ENCODE measurements at places on chromosomes 16 and 17.

- DNase-seq, result no peak
Measured at GRCh38 chr17:58210922-58211321, 8.1 kb downstream of the MKS1 start.

- no peak for DNase-seq
Measured at GRCh38 chr17:42571435-42572225, 4.7 kb downstream of the MLX start.

- DNase-seq, result no peak
Measured at GRCh38 chr17:74485022-74485743, 18.7 kb downstream of the CD300A start.

DNA sequence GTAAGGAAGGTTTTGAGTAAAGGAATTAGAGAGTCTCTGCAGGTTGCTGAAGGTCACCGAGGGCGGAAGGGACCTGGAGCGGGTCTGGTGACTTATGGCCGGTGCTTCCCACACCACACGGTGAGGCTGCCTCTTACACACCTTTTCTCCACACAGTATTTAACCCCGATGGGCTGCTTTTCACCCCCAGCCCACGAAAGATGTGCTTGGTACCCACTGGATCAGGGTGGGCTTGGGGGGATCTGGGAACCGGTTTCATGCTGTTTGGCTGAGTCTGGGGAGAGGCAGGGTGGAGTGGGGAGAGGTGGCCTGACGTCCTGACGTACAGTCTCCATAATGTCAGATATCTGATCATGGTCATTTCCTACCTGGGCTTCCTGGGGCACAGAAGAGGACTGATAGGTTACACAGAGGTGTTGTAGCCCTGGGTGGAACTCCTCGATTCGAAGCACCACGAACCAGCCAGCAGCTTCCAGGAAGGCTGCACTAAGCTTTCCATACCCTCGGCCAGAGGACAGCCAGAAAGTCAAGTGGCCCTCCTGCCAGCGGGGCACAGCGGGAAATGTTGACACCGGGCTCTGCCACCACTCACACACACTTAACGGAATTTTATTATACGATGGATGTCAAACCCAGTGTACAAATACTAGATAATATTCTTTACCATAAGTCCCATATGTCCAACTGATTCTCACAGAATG, 34.0 kb downstream of the OR1D5 start:
- no peak for DNase-seq

DNA sequence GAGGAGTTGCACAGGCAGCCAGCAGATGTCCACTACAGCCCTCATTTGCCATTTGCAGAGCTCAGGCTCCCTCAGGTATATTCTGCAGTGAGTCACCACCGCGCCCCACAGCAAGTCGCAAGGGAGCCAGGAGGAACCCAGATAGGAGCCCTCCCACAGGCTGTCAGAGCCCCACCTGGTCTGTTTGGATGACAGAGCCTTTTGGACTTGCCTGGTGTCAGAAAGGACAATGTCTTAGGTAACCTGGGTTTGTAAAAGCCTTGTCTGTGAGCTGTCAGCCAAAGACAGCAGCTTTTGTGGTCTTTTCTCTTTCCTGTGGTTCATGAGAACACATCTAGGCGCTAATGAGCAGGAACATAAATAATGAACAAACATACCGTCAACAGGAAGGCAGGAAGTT, 70.9 kb downstream of the GNAO1 start:
- no peak for DNase-seq

- peak; percentile 61 for DNase-seq
Measured at GRCh38 chr16:11254913-11255736, 879 bp downstream of the SOCS1 start.

- DNase-seq, result no peak
Measured at GRCh38 chr16:35732046-35732810, 2272.8 kb downstream of the TP53TG3F start.

GRCh38 chr16:4381935-4382794, 10.5 kb downstream of the VASN start:
- no peak for DNase-seq

DNA sequence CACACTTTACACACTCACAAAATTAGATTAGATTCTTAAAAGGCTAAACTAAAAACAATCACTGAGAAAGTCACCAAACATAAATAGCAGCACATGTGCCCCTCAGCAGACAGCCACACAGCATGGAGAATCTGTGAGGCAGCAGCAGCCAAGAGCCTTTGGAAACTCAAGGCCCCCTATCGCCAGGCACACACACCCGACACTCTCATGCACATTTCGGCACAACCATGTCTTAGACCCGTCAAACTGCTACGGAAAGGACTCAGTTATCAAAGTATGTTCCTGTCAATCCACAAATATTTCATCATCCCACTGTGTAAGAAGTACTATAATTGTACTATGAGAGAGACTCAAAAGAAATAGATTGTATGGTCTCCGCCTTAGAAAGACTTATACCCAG, 20.9 kb downstream of the UBE2O start:
- DNase-seq, result peak; percentile 9

DNA sequence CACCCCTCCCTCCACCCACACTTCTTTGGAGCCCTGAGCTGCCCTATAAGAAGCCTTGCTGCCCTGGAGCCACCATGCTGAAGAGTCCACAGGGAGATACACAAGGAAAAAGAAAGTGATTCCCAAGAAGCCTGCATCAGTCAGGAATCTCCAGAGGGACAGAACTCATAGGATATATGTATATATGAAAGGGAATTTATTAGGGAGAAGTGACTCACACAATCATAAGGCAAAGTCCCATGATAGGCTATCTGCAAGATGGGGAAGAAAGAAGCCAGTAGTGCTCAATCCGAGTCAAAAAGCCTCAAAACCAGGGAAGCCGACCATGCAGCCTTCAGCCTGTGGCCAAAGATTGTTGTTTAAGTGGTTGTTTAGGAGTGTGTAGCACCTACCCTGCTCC, 87.9 kb downstream of the TMEM114 start:
- no peak for DNase-seq

GRCh38 chr17:14331982-14332298, 31.1 kb downstream of the HS3ST3B1 start:
- DNase-seq, result no peak

- no peak for DNase-seq
Measured at GRCh38 chr17:72576289-72576759, 455.5 kb downstream of the SOX9 start.

DNA sequence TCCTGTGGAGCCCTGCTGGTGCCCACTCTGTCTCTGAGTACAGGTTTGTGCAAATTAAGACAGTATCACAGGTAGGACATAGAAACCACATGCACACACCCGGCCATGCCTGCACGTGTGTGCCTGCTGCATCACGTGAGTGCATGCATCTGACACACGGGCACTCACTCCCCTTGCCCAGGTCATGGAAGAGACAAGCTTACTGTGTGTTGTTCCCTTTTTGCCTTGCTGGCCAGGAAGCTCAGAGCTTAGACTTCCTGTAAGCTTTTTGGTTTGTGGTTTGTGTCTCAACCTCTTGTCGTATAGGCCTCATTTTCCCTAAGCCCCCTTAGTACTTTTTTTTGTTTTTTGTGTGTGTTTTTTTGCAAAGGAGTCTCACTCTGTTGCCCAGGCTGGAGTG, 25.0 kb downstream of the ZNF469 start:
- no peak for DNase-seq

DNA sequence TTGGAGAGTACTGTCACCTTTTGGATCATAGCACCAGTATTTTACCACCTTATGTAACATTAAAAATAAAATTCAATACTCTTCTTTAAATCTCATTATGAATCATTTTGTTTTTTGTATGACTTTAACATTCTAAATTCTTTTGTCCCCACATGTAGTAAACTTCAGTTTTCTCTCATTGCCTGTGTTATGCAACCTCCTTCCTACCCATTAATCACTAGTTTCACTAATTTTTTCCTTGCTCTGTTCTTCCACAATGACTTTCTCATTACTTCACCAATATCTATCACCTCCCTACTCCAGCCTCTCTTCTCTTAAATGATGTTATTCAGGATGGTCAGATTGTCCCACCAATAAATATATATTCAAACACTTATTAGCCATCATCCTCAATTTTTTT, 68.7 kb downstream of the TTC19 start:
- no peak for DNase-seq

DNA sequence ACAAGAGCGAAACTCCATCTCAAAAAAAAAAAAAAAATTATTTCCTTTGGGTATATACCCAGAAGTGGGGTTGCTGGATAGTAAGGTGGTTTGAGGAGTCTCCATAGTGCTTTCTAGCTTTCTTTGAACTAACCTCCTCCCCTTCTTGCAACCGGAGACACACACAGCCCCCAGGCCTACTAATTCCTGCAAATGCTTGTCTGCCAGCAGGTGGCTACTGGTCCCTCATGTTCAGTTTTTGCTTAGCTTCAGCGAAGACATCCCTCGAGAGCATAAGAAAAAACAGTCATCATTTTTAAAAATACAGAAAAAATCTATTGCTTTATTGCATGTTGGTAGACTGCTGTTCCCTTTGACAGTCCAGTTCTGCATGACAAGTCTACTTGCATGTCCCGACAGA, 439.0 kb downstream of the UTP18 start:
- DNase-seq, result no peak

DNA sequence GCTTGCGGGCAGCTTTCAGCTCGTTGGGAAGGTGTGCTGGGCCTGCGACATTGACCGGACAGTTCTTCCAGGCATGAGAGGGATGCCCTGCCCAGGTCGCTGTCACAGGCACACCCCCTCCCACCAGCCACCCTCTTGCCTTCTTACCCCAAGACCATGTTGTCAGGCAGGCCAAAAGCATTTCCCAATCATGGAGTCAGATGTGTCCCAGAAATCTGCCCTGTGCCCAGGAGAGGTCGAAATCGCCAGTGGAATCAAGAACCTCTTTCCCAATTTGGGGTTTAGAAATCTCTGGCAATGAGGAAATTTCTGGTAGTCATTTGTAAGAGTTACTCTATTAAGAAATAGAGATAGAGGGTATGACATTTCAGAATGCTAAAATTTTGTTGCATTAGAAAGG, 177.1 kb downstream of the RAB11FIP4 start:
- no peak for DNase-seq

DNA sequence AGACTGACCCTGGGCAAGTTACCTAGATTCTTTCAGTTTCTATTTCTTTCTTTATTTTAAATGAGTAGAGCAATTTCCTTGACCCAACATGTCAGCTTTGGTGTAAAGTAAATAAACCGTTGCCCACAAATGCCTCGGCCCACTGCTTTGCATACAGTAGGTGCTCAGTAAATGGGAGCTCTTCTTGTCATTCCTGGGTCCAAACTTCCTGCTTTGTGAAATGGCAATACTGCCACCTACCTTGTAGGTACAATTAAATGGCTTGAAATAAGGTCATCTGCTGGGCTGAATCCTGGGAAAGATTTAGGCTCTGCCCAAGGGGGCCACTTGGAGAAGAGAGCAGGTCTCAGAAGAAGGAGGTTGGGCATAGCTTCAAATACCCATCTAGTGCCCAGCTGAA, 253.0 kb downstream of the HS3ST3B1 start:
- no peak for DNase-seq

DNA sequence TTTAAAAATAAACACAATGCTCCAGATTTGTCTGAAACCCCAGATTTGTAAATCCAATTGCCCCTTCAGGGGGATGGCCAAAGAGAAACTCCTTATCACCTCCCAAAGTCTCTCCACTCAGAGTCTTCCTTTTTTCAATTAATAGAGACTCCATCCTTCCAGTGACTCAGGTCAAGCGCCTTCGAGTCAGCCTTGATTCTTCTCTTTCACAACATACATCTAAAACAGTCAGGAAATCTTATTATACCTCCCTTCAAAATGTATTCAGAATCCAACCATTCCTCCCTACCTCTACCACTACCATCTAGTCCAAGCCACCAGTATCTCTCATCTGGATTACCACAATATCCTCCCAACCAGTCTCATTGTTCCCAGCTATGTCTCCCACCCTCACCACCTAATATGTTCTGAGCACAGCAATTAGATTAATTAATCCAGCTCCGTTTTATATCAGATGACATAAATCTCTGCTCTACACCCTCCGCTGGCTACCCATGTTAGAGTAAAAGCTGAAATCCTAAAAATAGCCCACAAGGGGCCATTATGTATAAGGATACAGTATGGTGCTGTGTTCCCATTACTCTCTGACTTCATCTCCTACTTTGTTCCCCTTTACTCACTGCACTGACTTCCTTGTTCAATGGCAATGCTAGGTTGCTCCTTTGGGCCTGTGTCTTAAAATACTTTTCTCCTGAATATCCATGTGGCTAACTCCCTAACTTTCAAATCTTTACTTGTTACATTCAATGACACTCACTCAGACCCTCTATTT, 11.8 kb downstream of the SIAH1 start:
- peak; percentile 30 for DNase-seq

GRCh38 chr16:2865651-2866050, 7.7 kb upstream of the PRSS22 start:
- DNase-seq, result no peak

DNA sequence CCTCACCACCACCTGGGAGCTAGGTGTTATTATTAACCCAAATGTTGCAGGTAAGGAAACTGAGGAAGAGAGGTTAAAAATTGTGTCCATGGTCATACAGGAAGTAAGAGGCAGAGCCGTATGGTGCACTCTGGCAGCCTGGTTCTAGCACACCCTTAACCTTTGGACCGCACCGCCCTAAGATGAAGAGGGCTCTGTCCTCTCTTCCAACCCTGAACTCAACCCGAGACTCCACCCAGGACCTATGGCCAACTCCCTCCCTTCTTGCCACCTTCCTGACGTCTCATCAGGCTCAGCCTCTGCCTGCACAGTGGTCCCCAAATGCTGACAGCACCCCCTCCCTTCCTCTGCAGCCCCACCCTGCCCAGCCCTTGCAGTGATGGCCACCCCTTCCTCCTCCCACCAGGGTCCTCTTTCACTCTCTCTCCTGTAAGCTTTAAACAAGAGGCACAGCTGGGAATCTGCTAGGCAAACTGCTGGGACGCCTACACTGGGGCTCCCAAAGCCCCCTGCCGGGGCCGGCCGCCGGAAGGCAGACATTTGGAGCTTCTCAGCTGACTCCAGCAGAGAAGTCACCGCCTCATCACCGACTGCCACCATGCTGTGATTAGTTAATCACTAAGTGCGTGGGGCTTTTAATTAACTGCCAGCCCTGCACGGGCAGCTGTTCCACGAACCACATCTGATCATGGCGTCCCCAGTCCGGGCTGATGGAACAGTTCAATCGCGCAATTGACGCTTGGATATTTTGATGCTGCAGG, 16.7 kb upstream of the C16orf78 start:
- no peak for DNase-seq

GRCh38 chr16:61590577-61590976, 445.7 kb downstream of the CDH8 start:
- DNase-seq, result no peak

Measured in fibroblast of skin of right biceps (primary cell).